Frontal cortex (tissue), 4 donors: ENCODE measurements at places on chromosomes 5 and 9. TPM values are rescaled to one million over a fixed set of nuclear protein-coding genes. Genes with fewer than 3 reads are reported as not detected.

The SOX30 gene
- total RNA-seq: under 0.01 TPM

GRCh38 chr9:78097541-78097940, 65.9 kb upstream of the GNAQ start:
- DNase-seq: no peak

- DNase-seq: no peak
Observed at GRCh38 chr9:132943651-132944293, 644 bp downstream of the TSC1 start.

GRCh38 chr9:81530310-81530810, 159.0 kb downstream of the TLE1 start:
- DNase-seq: no peak

DNA sequence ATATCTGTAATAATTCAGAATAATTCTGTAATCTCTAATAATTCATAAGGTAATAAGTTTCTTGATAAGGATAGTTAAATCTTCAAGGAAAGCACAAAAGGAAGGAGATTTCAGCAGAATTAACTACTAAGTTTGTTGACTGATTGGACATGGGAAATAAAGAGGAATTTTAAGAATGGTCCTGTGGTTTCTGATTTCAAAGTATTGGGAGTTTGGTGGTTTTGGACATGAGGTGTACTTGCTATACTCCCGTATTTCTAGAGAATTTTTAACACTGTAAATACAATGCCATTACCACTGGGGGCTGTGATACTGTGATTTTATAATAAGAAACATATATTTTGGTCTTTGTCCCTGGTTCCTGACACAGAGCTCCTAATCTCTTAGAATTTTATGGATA, 123.9 kb downstream of the UNC13B start:
- DNase-seq: no peak

- DNase-seq: no peak
Observed at GRCh38 chr9:73553295-73553694, 401.6 kb downstream of the ANXA1 start.

DNA sequence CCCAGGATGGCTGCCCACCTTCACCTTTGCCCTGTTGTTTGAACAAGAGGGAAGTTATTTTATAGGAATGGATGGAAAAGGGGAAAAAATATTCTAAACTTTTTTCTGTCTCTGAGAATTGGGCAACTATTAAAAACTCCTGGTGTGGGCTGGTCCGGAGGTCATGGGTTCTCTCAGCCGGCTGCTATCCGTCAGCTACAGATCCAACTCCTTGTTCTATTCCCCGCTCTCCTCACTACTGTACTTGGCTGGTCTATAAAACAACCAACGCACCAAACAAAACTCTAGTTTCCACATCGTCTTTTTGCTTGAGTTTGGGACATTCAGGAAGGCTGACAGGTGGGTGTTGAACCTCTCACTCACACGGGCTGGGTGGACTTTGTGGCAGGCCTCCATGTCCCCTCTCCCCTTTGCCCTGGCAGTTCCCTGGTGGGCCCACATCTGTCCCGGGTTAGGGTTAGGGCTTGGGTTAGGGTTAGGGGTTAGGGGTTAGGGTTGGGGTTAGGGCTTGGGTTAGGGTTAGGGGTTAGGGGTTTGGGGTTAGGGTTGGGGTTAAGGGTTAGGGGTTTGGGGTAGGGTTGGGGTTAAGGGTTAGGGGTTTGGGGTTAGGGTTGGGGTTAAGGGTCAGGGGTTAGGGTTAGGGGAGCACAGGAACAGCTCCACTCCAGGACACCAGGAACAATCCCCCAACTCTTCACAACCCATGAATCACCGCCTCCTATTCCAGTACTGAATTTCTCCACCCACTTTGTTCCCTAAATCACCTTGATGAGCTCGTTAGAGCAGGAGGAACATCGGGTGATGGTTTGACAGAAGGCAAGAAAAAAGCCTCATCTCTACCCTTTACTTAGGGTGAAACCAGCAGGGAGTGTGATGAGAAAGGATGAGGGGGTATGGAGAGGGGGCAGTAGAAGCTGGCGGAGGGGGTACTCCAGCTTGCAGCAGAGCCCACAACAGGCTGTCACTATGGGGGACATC, 302.1 kb upstream of the IRX4 start:
- DNase-seq: no peak

DNA sequence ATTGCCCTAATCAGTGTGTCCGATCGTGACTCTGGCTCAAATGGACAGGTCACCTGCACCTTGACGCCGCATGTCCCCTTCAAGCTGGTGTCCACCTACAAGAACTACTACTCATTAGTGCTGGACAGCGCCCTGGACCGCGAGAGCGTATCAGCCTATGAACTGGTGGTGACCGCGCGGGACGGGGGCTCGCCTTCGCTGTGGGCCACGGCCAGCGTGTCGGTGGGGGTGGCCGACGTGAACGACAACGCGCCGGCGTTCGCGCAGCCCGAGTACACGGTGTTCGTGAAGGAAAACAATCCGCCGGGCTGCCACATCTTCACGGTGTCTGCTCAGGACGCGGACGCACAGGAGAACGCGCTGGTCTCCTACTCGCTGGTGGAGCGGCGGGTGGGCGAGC, 1.4 kb downstream of the PCDHA13 start:
- DNase-seq: no peak

DNA sequence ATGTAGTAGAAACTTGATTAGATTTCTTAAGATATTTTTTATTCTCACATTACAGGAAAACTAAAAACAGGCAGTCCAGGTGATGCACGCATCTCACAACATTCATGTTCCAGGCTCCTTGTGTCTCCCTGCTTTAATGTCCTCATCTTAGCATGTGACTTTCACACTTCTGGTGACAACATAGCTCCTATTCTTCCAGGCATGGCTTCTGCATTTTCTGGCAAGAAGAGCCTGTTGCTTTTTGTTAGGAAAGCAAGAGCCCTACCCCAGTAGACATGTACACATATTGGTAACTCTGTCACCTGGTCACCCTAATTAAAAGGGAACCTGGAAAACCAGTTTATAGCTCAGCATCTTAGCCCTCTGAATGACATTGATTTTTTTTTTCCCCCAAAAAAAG, 92.5 kb downstream of the PPIC start:
- no peak for DNase-seq

DNA sequence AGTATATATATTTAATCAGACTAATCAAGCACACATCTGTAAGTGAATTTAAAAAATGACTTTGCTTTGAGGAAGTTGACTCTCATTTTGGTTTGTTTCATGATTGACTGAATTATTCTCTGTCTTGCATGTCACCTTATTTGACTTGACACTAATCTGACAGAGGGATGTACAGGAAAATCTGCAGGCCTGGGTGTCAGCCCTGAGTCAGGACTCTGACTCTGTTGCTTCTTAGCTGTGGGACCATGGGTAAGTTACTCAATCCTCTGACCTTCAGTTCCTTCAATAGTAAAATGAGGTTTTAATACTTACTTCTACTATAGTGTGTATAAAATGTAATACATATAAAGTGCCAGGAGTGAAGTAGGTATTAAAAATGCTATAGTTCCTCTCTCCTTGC, 415.9 kb downstream of the ARHGEF28 start:
- no peak for DNase-seq
